Right forelimb (tissue), 1 donor: ENCODE measurements at places on chromosomes 11 and 22.
A peak's percentile ranks its signal among the peaks of the same experiment; 100 is the strongest.

DNA sequence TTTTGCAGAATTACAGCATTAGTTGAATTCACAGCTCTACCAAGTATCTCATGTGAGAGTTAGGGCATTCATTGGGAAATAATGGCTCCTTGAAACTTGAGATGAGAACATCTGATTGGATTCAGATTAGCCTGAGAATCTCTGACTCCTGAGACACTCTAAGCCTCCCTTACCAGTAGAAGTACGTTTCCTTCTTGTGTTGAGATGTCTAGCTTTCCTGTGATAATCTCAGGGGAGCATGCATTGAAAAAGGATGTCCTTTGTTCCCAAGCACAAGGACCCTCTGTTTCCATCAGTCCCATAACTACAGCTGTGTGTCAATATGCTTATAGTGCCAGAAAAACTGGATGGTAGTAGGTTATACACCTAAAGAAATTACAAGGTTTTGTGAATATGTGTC, 35.2 kb upstream of the RDX start:
- no peak for DNase-seq

DNA sequence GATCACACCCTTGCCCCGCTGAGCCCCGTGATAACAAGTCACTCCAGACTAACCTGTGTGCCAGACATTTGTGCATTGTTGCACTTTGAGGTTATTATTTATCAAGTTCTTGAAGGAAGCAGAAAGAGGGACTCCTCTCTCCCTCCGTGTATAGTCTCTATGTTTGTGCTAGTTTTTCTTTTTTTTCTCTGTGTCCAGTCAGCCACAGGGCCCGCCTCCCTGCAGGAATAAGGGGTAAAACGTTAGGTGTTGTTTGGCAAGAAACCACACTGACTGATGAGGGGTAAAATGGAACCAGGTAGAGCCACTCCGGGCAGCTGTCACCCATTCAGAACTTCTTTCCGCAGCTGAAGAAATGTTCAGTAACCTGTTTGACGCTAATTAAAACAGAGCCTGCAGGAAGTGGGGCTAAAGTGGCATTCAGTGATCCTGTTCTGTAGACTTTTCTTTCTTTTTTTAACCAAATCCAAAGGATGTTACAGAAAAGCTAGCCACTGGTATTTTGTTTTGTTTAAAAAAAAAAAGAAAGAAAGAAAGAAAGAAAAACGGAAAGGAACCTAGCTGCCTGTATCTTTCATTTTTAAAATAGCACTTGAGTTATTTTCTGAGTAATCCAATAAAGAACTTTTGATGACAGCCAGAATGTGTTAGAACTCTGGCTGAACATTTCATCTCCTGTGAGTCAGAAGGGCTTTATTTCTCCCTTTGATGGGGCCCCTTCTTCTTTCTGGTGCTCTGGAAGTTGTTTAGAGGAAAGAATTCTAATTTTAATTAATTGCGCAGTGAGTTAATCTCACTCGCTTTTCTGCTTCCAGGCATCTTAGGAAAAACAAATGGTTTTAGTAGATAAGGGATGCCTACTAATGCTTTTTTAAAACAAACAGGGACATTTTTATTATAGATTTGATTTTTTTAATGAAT, 58.2 kb downstream of the COMMD9 start:
- DNase-seq: no peak

GRCh38 chr11:120303004-120303637, 22.0 kb upstream of the TLCD5 start:
- peak; percentile 76 for DNase-seq

DNA sequence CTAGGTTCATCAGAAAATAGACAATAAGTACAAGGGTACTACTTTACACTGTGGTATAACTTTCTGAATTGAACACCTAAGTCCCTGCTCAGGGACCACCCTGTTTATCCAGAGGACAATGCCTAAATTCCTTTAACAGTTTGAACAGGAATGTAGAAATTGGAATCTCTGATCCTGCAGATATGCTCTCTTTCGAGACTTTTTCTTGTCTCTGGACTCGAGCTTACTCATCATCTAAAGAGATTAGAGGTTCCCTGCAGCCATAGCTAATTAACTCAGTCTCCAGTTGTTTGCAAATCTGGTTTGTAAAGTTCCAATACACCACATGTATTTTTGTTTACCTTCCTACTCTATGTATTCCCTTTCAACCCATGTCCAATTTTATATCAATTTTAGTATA, 1.0 kb downstream of the HOATZ start:
- DNase-seq: no peak

DNA sequence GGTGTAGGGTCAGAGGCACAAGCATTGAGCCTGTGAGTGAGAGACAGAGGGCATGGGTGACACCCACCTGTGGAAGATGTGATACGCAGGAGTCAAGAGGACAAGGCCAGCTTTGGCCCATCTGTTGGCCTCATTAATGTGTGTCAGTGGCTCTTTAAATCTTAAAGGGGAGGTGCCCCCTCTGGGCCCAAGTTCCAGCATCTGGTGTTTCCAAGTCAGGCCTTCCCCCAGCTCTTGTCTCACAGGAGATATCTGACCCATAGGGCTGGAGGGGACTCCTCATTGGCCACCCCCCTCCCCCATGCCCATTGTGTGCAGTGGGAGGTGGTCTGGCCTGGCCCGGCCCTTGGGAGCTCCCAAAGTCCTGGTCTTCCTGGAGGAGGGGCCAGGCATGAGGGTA, 8.9 kb downstream of the KCNK7 start:
- DNase-seq: no peak

DNA sequence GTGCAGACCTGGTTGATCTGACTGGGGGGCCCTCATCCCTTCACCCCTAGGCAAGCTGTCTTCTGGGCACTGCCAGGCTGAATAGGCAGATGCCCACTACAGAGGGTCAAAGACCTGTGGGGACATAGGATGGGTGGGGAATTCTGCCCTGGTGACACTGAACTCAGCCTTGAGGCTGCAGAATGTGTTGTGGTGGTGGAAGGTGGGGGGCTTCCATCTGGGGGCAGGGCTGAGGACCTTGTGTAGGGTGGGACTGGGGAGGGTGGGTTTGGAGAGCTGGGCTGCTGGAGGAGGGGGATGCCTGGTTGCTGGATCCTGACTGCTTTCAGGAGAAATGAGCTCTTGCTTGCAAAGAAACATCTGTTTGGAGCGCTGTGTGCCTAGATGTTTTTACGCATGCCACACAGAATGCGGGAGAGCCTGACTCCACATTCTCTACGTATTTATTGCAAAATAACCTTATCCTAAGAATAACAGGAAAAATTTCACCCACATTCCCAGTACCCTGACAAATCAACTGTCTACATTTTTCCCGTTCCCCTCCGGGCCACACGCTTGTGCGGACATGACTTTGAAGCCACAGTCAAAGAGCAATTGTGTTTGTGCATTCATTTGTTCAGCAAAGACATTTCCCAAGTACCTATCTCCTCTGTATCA, 18.3 kb downstream of the SMIM38 start:
- no peak for DNase-seq

- no peak for DNase-seq
These were observed 151.4 kb downstream of the FBXO7 start for GRCh38 chr22:32625985-32626384.

DNA sequence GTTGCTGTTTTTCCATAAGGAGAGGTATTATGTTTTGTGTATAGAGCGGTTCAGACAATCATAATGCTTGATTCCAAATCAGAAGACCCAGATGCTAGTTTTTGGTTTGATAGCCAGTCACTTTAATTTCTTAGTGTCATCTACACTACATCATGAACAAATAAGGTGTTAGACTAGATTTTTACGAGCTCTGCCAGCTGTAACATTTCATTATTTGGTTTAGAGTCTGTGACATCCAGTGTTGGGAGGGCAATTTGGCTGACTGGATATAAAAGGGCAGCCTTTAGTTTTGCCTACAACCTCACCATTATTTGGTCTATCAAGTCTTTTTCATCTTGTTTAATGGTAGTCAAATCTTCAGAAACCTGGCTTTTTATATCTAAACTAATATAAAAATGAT, 30.2 kb upstream of the FBXO3 start:
- no peak for DNase-seq

DNA sequence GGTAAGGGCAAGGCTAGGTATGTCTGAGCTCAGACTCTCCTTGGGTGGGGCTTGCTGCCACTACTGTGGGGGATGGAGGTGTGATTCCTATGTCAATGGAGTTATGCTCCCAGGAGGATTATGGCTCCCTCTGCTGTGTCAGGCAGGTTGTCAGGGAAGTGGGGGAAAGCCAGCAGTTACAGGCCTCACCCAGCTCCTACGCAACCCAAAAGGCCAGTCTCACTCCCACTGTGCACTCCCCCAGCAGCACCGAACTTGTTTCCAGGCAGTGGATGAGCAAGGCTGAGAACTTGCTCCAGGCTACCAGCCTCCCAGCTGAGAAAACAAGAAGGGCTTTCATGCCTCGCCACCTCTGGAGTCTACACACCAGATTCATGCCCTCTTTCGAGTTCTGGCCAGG, 18.2 kb downstream of the C11orf91 start:
- no peak for DNase-seq

DNA sequence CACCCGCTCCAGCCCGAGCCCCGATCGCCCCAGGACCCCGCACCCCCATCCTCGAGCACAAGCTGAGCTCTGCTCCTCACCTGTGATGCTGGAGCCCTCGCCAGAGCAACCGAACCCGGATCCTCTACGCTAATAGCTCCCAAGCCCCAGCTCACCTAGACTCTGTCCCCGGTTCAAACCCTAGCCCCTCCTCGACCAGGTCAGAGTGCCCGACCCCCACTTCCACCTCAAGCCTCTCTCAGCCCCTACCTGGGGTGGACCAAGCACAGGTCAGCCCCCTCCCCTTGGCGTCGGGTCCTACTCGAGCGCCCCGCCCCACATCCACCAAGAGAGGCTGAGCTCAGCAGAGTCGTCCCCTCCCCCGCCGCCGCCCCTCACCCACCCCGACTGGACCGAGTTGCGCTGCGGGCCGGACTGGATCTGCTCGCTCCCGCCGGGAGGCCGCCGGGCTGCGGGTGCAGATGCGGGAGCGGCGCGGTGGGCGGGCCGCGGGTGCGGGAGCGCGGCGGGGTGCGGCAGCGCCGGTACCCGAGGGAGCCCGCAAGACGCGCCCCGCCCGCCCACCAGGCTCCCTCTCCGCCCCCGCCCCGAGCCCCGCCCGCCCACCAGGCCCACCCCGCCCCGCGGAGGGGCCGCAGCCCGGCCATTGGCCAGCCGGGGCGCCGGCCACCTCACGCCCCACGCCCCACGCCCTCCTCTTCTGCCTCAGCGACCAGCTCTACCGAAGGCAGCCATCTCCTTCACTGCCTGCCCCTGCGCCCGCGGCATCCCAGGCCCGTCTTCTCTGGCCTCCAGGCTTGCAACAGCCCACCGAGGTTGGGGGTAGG, 577 bp upstream of the DKK3 start:
- peak; percentile 74 for DNase-seq

DNA sequence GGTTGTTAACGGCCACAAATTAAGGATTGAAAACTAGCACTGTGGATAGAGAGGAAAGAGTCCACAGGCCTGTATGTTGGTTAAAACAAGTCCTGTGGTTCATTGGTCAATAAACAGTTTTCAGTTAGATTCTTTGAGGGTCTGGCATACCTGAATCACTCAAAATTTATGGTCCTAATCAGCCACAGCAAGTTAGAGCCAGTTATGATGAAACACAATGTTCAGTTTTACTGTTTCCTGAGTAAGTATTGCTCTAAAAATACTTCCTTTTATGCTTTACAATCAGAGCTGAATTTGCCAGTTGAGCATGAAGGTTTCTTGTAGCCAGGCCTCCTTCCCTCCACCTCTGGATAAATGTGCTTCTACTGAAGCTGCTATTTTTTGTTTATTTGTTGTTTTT, 12.9 kb upstream of the CAT start:
- no peak for DNase-seq

DNA sequence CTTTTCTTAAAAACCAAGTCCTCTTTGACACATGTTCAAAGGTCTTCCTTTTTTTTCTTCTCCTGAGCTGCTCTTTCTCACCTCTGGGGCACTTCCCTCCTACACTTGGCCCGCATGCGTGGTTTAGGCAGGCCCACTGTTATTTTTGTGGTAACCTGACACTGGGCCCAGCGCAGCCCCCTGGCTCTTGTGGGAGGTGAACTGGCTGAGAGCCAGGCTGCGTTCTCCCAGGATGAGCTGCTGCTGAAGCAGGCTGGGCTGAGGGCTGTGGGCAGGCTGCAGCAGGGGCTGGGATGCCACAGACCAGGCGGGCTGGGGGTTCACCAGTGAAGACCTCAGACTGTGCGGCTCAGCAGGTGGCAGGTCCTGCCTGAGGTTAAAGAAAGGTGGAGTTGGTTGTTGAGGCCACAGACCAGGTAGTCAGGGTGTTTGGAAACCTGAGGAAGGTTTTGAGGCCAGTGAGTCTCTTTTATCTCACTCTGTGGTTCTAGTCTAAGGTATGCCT, 72.4 kb downstream of the TEAD1 start:
- peak; percentile 73 for DNase-seq

DNA sequence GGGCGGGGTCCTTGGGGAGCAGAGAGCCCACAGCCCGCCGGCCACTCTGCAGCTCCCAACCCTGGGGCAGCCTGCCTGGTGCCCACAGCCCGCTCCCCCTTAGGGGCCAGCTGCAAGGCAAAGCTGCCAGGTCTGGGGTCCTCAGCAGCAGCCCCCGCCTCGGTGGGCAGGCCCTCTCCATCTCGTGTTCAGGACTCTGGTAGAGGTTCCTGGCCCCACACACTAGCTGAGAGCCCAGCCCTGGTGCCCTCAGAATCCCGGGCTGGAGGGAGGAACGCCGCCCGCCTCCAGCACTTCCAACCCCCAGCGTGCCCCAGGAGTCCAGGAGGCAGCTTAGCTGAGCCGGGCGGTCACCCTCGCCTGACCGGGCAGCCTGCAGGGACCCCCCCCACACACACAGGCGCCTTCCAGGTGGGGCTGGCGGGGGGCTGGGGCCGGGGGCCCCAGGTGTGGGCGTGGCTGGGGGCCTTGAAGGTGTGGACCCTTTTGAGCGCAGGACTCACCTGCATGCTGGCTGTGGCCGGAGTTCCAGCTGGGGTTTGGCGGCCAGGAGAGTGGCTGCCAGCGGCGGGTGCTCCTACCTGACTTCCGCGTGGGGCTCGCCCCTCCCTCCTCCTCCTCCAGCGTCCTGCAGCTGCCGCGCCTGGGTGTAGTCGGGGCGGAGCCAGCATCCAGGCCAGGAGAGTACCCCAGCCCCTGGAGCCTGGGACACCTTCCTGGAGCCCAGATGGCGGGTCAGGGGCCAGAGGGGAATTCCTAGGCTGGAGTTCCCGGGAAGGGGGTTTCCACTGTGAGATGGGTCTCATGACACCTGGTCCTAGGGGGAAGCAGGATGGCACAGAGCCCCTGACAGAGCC, at the start of gene ANO9:
Gene ANO9 (minus strand): TSS at position 594 of the 857 bp plus-strand sequence. CDS start 85 bp downstream, at position 509.
- DNase-seq: no peak

GRCh38 chr11:75715688-75716087, 1.9 kb upstream of the MOGAT2 start:
- no peak for DNase-seq

DNA sequence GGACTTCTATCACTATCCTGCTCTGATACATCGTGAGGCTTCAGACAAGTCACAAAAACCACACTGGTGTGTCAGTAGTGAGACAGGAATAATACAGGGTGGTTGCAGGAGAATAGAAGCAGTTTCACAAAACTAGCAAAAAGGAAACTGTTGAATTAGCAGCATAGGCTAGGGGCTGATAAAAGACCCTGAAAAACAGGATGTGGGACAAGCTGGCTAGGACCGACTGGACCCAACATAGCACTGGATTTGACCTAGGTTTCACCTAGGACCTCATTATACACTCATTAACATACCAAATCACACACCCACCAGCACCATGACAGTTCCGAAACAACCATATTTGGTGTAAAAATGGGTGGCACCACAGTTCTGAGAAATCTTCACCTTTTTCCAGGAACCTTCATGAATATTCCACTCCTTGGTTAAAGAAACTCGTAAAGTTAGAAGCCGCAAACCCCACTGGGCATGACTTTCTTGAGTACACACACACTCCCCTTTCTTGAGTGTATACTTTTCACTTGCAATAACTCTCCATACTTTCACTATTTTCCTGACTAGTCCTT, 76.2 kb downstream of the SLC1A2 start:
- no peak for DNase-seq

GRCh38 chr11:13595166-13595565, 73.3 kb upstream of the FAR1 start:
- no peak for DNase-seq
